ENCODE measurements at places on chromosomes 3 and 15. TPM values are rescaled to one million over a fixed set of nuclear protein-coding genes. Genes with fewer than 3 reads are reported as not detected.

GRCh38 chr3:78737988-78738387 is 1029.8 kb downstream of the ROBO1 start:
- DNase-seq: no peak

DNA sequence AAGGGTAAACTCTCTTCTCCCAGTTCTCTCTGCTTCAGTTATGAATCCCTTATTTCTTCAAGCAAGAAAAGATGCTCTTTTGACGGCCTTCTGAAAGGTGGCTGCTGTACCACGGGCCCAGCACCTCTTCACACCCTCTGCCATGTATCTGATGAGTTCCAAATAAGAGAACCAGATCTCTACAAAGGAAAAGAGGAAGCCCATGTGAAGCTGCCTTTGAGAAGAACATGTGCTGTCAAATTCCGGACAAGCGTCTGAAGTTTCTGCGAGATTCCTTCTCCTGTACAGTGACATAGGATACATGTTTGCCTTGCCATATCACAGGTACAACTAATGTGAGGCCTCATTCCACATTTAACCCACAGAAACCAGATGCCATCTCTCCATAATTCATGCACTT is 59.2 kb downstream of the SH3BP5 start:
- no peak for DNase-seq

GRCh38 chr3:11346416-11346815 is 74.2 kb downstream of the ATG7 start:
- DNase-seq: no peak

GRCh38 chr15:73539212-73540128 is 93.7 kb downstream of the NPTN start:
- no peak for DNase-seq

GRCh38 chr15:29863438-29863837 is 41.2 kb upstream of the TJP1 start:
- no peak for DNase-seq

- no peak for DNase-seq
Measured at GRCh38 chr15:32828507-32829186, 110.8 kb downstream of the GREM1 start.

GRCh38 chr3:173221010-173221409 is 80.0 kb upstream of the SPATA16 start:
- no peak for DNase-seq

DNA sequence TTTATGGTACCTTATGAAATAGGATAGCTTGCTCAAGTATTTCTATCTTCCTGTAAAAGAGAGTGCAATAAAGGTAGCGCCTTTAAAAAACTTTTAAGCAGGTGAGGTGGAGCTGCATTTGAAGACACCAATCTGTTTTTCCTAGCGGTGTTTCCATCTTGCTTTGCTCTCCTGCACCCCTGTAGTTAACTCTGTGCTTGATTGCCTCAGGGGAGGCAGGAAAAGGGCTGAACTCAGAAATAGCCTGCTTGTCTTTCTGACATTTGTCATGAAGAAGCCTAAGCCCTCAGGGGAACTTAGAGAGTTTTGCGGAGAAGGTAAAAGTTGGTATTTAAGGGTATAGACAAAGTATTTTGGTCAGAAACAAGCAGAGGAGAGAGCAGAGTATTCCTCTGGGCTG is 63.0 kb upstream of the TPRG1 start:
- DNase-seq: no peak

DNA sequence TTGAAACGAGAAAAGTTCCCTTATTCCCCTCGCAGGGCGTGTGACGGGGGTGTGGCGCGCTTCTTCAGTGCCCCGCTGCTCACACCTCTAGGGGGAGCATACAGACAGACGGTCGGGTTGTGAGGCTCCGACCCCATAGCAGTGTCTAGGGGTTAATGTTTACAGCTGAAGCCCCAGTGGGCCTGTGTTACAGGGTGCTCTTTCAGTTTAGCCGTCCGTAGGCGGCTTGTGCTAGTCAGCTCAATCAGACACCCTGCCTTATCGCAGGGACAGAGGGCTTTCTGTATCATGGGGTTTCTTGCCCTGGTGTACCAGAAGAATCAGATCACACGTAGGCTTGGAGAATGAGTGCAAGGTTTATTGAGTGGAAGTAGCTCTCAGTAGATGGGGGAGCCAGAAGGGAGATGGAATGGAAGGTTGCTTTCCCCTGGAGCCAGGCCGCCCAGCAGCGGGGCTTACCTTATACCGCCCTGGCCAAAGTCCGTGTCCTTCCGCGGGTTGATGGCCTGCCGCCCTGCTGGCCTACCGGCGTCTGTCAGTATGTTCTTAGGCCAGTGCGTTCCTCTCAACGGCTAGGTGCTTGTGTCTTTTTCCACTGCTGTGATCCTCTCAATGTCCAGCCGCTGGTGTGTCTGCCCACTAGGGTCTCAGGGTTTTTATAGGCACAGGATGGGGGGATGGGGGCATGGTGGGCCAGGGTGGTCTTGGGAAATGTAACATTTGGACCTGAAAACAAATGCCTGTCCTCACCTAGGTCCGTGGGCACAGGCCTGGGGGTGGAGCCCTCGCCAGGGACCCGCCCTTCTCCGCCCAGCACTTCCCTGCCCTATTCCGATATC is 32.2 kb upstream of the ACP3 start:
- DNase-seq: no peak

DNA sequence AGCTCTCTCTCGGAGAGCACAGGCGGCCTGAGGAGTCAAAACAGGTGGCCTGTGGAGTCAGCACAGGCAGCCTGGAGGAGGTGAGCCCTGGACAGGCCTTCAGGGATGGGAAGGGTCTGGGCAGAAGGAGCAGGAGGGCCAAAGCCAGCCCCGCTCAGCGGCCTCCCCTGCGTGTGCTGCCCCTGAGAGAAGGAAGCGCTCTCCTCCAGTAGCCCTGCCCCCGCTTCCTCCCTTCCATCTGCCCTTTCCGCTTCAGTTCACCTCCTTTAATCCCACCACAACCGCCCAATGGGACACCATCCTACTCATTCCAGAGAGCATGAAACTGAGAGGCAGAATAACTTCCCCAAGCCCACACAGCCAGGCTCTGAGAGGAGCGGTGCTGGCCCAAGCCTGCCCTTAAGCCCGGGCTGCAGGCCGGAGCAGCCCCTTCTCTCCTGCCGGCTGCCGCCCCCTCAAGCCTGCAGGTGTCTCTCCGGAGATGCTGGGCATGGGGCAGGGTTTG is 3.2 kb upstream of the NR2E3 start:
- DNase-seq: no peak

- no peak for DNase-seq
Measured at GRCh38 chr3:54225841-54226528, 103.6 kb downstream of the CACNA2D3 start.

GRCh38 chr3:187550446-187550845 is 119.7 kb downstream of the SST start:
- no peak for DNase-seq

- no peak for DNase-seq
Measured at GRCh38 chr3:96731031-96731430, 83.4 kb upstream of the EPHA6 start.

Gene ATP6V1A
- 32.9 TPM for total RNA-seq

Gene TUBGCP4
- 34.5 TPM for total RNA-seq

Gene ITIH1
- total RNA-seq: not detected

Gene PROK2
- not detected for total RNA-seq

Gene TFRC
- total RNA-seq: 171 TPM

Gene COLQ
- 3.5 TPM for total RNA-seq

Gene FAM227B
- 6.6 TPM for total RNA-seq
